Urinary bladder (tissue), 4 donors: ENCODE measurements at places on chromosomes 12 and 14. TPM values are rescaled to one million over a fixed set of nuclear protein-coding genes. Genes with fewer than 3 reads are reported as not detected.

DNA sequence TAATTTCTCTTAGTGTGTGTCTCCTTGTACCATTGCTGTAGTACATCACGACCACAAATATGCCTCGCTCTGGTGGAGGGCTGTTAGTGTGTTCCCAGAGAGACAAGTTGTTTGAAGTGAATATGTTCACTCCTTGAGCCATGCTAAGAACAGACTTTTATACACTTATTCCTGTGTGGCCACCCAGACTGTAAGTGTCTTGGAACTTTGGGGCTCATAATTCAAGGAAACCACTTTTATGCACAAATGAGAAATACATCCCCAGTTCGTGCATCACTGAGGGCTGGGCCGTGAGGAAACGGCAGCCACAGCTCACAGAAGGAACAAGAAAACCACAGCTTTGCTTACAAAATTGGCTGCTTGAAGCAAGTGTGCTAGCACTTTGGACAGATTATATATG lies 362.2 kb upstream of the DDHD1 start:
- DNase-seq, result no peak

ZNF385A gene
- 5.0 TPM for total RNA-seq

DNA sequence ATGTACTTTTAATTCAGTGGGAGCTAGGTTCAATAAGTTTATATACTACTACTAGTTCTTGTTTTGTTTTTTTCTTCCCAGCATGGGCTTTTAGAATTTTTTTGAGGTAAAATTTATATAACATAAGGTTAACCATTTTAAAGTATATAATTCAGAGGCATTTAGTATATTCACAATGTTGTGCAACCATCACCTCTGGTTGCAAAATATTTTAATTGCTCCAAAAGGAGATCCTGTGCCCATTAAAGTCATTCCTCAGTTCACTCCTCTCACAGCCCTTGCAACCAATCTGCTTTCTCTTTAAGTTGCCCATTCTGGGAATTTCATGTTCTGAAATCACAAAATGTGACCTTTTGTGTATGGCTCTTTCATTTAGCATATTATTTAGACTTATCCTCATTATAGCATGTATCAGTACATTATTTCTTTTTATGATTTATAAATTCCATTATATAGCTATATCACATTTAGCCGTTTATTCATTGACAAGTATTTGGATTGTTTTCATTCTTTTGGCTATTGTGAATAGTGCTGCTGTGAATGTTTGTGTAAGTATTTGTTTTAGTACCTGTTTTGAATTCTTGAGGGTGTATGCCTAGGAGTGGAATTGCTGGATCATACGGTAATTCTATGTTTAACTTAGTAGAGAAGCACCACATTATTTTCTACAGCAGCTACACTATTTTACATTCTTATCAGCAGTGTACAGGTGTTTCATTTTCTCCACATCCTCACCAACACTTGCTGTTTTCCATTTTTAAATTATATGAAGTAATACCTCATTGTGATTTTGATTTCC lies 59.1 kb downstream of the ARHGAP5 start:
- DNase-seq, result no peak

DNA sequence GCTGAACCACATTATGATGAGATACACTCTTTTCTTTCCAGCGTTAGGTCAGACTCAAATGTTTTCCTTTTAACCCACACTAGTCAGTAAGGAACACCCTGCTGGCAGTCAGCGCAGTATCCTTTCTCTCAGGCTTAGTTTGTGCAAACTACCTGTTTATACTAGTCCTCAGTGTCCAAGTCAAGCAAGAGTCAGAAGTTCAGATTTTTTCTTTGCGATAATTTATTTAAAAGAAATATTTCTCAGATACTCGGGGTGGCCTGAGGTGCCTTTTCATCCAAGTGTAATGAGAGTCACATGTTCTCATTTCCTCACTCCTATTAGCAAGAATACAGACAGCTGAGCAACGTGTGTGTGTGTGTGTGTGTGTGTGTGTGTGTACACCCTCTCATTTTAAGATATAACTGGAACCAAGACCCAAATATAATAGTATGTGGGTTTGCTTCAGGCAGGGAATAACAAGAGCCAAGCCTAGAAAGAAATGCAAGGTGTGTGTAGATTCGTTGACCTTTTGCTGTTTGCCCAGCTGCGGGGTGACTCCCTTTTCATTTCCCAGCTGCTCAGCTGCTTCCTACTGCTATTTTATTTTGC lies 182.7 kb downstream of the KICS2 start:
- DNase-seq, result no peak

- peak; percentile 7 for DNase-seq
Measured at GRCh38 chr14:77761205-77761931, 412 bp upstream of the SNW1 start.

ADSS1 gene
- total RNA-seq, result 5.4 TPM
